ENCODE measurements at places on chromosomes 12 and 14.

- DNase-seq: no peak
Observed at GRCh38 chr14:52095336-52095735, 26.5 kb upstream of the NID2 start.

- no peak for DNase-seq
Observed at GRCh38 chr14:106879241-106879640, 1352.9 kb downstream of the TMEM121 start.

- peak; percentile 61 for DNase-seq
Observed at GRCh38 chr14:81366214-81366613, 33.9 kb downstream of the STON2 start.

DNA sequence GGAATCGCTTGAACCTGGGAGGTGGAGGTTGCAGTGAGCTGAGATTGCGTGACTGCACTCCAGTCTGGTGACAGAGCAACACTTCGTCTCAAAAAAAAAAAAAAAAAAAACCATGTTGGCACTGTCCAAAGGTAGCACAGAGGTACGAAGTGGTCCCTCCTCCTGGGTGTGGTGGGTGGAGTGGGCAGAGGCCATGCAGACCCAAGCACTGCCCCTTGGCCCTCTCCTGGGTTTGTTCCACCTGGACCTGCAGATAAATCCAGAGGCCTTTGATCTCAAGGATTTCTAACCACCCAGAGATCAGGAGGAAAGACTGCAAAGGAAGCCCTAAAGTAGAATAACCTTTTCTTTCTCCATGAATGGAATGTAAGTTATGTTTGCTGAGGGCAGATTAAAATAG is 8.7 kb upstream of the GALNT6 start:
- DNase-seq: no peak

DNA sequence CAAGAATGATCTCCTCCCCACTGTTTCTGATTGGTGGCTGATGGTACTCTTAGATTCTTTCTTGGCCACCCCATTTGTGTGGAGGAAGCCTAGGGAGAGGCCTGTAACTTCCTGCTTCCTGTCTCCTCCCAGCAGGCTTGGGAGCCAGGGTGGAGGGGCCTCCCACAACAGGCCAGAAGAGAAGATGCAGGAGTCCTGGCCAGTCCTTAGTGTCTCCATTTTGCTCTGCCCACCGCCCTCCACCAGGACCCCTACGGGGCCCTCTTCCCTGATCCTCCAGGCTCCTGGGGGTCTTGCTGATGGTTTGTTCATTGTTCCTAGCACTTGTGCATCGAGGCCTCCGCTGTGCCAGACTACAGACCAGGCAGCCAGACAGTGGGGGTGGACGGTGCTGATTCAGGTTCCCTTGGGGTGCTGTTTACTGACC is 6.8 kb downstream of the TSPAN9 start:
- no peak for DNase-seq

DNA sequence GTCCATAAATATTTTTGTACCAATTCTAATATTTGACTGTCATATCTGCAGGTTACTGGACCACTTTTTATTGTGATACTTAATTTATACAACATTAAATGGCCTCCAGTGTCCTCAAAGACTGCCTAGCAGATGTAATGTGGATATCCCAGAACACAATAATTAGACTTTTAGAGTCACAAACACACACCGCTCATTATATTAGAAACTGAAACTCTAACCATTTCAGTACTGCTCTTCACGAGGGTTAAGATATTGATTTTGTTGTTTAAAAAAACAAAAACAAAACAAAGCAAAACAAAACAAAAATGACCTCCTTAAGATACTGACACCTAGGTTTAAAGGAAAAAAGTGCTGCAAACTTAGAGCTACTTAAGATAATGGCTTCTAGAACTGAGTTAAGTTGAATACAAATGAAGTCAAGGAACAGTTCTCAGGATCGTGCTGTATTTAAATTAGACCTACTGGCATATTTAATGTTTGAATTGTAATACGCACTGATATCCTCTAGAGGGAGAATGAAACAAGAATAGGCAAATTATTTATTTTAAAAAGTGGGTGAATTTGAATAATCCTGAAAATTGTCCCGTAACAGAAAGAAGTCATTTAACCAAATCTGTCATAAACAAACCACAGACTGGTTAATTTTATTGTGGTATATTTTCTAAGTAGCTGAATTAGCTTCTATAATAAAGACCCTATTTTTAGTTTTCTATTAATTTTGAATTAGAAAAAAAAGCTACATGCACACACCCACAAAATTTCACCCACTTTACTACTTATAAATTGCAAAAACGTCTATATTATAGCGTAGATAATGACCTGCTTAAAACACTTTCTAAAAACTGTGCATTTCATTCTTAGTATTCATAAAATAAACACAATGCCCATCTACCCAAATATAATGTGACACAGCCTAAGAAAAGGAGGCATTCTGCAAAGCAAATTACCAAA is 395.2 kb upstream of the DCN start:
- DNase-seq: no peak

GRCh38 chr12:7131502-7131866 is 1.3 kb downstream of the CLSTN3 start:
- no peak for DNase-seq

- DNase-seq: no peak
Observed at GRCh38 chr12:32451816-32452215, 52.5 kb downstream of the FGD4 start.

GRCh38 chr14:104822821-104823615 is 22.1 kb downstream of the ZBTB42 start:
- no peak for DNase-seq

DNA sequence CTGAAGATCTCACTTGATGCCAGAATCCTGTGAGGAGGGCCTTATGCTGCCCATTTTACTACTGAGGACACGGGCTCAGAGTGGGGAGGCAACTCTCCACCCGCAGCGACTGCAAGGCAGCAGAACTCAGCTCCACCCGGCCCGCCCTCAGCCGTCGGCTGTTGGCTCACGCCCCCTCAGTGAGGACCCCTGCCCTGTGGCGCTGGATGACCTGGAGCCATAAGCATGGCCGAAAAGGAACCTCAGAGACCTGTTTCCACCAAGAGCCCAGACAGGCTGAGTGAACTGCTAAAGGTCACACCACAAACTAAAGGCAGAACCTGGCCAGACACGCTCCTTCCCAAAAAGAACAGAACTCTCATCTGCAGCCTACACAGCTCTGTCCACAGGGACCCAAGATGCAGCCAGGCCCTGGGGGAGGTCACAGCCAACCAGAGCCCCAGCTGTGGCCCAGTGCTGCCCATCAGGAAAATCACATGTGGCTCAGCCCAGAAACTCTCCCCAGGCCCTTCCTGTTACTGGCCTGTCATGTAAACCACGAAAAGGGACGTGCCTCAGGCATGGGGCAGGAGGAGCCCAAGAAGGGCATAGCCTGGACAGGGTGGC is 32.8 kb downstream of the CCNK start:
- DNase-seq: no peak

DNA sequence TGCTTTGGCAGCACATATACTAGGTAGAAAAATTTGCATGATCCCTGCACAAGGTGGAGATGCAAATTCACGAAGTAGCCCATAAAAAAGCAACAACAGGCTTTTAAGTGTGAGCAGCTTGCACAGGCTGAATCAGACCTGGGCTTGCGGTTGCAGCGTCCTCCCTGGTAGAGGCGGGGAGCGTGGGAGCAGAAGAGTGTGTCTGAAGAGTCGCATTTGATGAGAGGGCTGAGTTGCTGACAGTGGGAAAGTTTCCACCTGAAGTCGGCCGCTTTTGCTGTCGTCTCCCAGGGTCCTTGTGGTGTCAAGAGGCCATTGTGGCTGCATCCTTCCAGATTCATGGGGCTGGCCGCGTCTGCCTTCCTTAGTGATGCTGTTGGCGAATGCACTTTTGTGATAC is 6.2 kb downstream of the AACS start:
- DNase-seq: no peak

DNA sequence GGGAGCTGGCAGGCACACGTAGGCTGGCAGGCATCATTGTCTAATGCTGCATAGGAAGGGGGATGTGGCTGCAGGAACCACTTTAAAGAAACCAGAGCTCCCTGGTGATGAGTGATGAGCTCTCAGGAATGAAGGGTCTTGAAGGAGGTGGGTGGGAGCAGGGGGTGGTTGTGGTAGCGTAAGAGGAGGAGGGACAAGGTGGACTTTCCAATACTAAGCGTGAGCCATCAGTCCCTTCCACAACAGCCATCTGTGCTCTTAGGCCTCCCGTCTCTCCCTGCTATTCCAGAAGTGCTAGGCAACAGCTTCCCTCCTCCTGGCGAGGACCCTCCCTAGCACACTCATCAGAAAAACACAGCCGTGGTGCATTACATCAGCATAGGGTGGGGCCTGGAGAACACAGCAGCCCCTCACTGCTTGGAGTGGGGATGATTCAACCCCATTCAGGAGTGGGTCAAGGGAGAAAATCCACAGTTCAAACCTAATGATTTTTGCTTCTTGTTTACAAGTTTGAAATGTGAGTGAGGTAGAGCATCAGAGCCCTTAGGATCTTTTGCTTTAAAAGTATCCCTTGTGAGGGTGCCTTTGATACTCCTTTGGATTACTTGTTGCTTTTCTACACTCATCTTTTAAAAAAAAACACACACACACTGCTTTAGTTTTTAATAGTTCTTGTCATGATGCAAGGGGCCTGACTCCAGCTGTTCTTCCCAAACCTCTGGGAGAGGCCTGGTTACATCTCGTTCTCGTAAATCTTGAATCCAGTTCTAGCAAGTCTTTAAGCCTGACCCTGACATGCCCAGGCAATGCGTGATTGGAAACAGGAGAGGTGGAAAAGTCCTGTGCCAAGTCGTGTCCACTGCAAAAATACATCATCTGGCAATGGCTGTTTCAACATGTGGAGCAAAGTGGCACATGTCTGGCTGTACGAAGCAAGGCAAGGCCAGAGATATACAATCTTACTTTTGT is 356.4 kb upstream of the DDHD1 start:
- DNase-seq: no peak

GRCh38 chr12:49872381-49872780 is 29.5 kb upstream of the BCDIN3D start:
- no peak for DNase-seq

GRCh38 chr12:47841501-47841900 is 21.8 kb upstream of the HDAC7 start:
- DNase-seq: no peak

GRCh38 chr14:27079716-27080115 is 481.9 kb upstream of the NOVA1 start:
- no peak for DNase-seq

GRCh38 chr12:97398704-97399103 is 63.9 kb upstream of the RMST start:
- DNase-seq: no peak

DNA sequence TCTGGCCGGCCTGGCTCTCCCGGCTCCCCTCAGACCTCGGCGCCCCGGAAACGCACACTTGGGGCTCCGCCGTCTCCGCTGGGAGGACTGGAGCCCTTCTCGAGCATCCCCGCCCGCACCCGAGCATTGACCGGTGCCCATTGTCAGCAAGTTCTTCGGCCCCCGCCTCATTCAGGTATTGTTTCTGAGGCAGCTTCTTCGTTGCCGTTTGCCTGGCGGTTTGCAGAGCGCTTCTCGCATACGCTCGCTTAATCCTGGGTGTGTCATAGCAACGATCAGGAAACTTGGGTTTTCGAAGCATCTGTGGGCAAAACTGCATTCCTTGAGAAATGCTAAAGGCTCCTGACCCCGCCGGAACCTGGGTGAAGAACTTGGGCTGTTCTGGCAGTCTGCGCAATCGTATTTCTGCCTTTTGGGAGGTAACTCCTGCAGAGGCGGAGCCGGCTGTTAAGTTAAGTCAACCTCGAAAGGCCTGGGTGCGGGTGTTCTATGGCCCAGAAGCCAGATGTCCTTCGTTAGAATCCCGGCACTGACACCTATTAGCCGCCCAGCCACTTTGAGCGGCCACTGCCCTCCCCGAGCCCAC is 518 bp downstream of the GSKIP start:
- peak; percentile 34 for DNase-seq

GRCh38 chr12:93847517-93848474 is 170.6 kb downstream of the CRADD start:
- DNase-seq: no peak

Data from retinal pigment epithelial cell (primary cell).